Vein endothelial cell (primary cell): ENCODE measurements at places on chromosomes 4 and X. TPM values are rescaled to one million over a fixed set of nuclear protein-coding genes. Genes with fewer than 3 reads are reported as not detected.

NHSL2 gene
- 54.9 and 57.5 TPM in 2 replicates for total RNA-seq

MAGEB3 gene
- not detected in 2 replicates for total RNA-seq

SPATA18 gene
- 4.6 and 9.6 TPM in 2 replicates for total RNA-seq

MED28 gene
- total RNA-seq: 11.9 and 13.1 TPM in 2 replicates

ZFP92 gene
- 0.33 and 0.57 TPM in 2 replicates for total RNA-seq

MAGEA8 gene
- total RNA-seq: not detected in 2 replicates

PRDM5 gene
- total RNA-seq: 8.2 and 9.9 TPM in 2 replicates

C4orf54 gene
- total RNA-seq: 0.10 TPM in 1 of 2 replicates, not detected in the other

CCDC160 gene
- not detected in 2 replicates for total RNA-seq

UGT8 gene
- not detected in 2 replicates for total RNA-seq

C1QTNF7 gene
- not detected in 2 replicates for total RNA-seq

SERTM2 gene
- not detected in 2 replicates for total RNA-seq

UGT2A1 gene
- 0.33 and 0.48 TPM in 2 replicates for total RNA-seq

SHISA3 gene
- 0.65 and 1.8 TPM in 2 replicates for total RNA-seq

GSX2 gene
- not detected in 2 replicates for total RNA-seq

RADX gene
- total RNA-seq: under 0.01 and 0.10 TPM in 2 replicates

TEX11 gene
- not detected in 2 replicates for total RNA-seq

ARHGAP6 gene
- total RNA-seq: 0.57 and 1.3 TPM in 2 replicates

PCDH18 gene
- 0.33 and 1.1 TPM in 2 replicates for total RNA-seq

SLITRK4 gene
- total RNA-seq: 2.5 and 3.9 TPM in 2 replicates

RRH gene
- not detected in 2 replicates for total RNA-seq

SSX1 gene
- not detected in 2 replicates for total RNA-seq

DSPP gene
- total RNA-seq: not detected in 2 replicates

TRAM1L1 gene
- total RNA-seq: 0.65 and 1.1 TPM in 2 replicates
